ENCODE measurements at places on chromosomes 2 and 18. TPM values are rescaled to one million over a fixed set of nuclear protein-coding genes. Genes with fewer than 3 reads are reported as not detected.
A peak's percentile ranks its signal among the peaks of the same experiment; 100 is the strongest.

The DGKD gene
- 72.3 TPM for total RNA-seq

- DNase-seq, result peak; percentile 47
Observed at GRCh38 chr18:74951165-74951760, 257.7 kb downstream of the PTGR3 start.

GRCh38 chr2:22885245-22885644, 499.7 kb upstream of the KLHL29 start:
- DNase-seq, result no peak

DNA sequence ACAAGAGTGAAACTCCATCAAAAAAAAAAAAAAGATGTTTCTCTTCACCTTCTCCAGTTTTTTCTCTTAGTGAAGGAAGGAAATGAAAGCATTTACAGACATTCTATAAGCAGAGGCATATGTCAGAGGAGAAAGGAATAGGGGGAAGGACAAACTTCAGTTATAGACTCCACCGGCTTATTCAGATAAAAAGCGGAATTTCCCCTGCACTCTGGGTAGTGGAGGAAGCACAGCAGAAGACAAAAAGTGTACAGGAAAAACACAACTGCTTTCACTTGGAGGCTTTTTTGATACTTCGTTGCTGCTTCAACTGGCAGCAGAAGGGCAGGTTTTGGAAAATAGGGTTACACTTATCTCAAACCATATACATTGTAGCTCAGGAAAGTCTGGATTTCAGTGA, 3.2 kb upstream of the MGAT4A start:
- DNase-seq, result peak; percentile 47

DNA sequence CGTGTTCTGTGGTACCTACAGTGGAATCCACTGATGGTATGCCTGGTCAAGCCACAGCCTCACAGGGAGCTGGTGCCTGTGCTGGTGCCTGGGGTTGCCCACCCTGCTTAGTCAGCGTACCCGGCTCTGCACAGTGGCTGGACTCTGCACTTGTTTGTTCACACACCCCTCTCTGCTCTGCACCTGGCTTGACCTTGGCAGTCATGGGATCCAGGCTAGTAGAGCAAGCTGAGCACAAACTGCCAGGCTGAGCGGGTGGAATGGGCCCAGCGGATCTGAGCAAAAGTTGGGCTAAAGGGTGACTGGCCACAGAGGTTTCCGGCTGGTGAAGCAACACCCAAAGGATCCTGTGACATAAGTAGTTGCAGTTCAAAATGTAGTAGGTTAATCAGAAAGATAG, 163.5 kb downstream of the CDH19 start:
- DNase-seq, result no peak

The IMPA2 gene
- 23.6 TPM for total RNA-seq

GRCh38 chr2:133434959-133435668, 133.1 kb downstream of the NCKAP5 start:
- DNase-seq, result no peak

DNA sequence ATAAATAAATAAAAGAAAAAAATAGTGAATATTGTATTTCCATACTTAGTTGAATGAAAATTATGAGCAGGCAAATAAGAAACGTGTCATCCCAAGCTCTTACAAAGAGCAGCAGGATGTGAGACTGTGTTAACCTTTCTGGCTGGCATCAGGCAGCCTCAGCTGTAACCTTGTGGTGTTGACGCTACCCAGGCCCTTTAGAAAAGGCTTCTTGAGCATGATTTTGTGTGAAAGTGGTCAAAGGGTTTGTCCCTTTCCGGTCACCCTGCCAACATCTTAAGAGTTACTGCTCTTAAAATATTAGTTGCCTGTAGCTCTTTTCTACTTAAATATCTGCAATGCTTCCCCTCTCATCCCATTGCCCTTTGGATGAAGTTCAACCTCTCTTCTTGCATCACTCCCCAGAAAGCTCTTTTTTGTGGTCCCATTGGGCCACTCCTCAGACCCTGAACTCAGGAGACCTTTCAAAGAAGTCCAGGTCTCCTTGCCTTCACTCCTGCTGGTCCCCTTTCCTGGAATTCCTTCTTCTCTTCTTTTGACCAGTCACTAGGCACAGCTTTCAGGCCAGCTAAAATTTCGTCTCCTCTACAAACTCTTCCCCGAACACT, 35.0 kb downstream of the RHOB start:
- DNase-seq, result no peak

The LRRTM1 gene
- not detected for total RNA-seq

- DNase-seq, result no peak
Observed at GRCh38 chr2:155866477-155866876, 466.0 kb downstream of the NR4A2 start.

DNA sequence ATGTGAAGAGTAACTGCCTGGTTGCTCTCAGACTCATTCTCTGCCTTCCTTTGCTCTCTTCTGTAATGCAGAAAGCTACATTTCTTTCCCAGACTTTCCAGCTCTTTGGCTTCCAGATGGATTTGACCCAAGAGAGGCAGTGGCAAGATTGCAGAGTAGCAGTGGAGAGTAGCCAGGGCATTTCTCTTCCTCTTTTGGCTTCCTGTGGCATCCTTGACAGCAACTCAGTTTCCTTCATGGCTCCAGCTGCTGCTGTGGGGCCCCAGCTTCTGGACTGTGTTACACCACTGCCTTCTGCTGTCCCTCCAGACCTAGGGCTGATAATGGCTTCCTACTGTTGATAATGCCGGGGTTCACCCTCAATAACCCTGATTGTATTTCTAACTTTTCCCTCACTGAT, 469.4 kb upstream of the SPRED2 start:
- no peak for DNase-seq

GRCh38 chr2:74690571-74690970, 36.5 kb downstream of the SEMA4F start:
- DNase-seq, result peak; percentile 46
